ENCODE measurements at places on chromosomes 16 and 17. TPM values are rescaled to one million over a fixed set of nuclear protein-coding genes. Genes with fewer than 3 reads are reported as not detected.

Gene CFAP52
- not detected for total RNA-seq

Gene WNT3
- total RNA-seq = 4.2 TPM

Gene PRSS53
- total RNA-seq = 1.00 TPM

Gene KRT20
- 0.27 TPM for total RNA-seq

Gene ITGB4
- total RNA-seq = 77.6 TPM

Gene C17orf67
- total RNA-seq = 1.5 TPM

Gene NOD2
- not detected for total RNA-seq

Gene VMO1
- total RNA-seq = 1.4 TPM

Gene DRC3
- 1.4 TPM for total RNA-seq

Gene KRT28
- not detected for total RNA-seq

Gene ITGAD
- total RNA-seq = not detected

Gene NGFR
- 0.85 TPM for total RNA-seq

Gene UMOD
- not detected for total RNA-seq

Gene TBC1D3I
- total RNA-seq = 0.28 TPM

Gene NAE1
- 74.8 TPM for total RNA-seq

Gene ABCA6
- total RNA-seq = not detected

Gene CCL22
- not detected for total RNA-seq

Gene SRL
- not detected for total RNA-seq

Gene CA5A
- total RNA-seq = not detected
